ENCODE measurements at places on chromosomes 4 and X.

GRCh38 chrX:11540532-11541377 lies 125.0 kb downstream of the ARHGAP6 start:
- no peak for DNase-seq

DNA sequence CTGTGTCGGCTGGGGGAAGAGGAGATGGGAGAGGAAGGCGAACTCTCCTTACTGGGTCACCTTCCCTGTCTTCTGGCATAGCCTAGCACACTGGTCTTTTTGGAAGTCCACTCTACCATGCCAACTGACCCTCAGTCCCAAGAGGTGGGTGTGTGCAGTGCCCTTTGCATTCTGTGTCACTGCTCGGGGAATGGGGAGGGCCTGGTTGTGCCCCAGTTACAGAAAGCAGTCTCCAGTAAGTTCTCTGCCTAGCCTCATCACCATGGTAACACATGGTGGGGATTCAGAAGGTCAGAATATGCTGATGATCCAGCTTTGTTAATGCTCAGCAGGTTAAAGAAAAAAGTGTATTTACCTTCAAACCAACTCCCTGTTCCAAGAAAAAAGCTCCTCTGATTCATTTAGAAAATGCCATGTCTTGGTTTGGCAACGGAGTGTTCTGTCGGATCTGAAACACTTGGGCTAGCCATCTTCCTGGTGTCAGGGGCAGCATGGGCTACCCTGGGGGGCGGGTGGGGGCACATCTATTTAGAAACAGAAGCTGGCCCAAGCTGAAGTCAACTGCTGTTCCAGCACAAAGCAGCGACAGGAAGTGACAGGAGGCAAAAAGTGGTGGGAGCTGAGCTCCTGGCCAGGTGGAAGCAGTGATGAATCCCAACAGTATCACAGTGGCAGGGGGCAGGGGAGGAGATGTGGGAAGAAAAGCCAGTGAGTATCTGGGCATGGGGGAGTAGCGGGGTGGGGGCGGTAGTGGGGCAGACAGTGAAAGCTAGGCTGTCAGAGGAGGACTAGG lies 37.0 kb downstream of the NSG1 start:
- DNase-seq: no peak

DNA sequence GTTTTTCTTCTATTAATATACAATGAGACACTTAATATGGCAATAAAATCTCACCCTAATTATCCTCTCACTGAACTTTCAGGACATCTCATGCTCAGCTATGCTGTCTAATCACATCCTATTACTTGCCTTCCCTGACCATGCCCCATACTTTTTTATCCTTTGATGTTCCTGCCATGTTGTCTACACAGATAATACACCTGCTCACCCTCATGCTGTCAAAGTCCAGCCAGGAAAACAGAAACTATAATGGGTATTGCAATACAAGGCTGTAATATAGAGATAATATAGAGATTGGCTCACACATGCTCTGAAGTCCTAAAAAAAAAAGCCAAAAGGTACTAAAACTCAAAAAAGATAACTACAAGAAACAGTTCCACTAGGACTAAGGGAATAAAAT lies 305.4 kb downstream of the PRDM5 start:
- no peak for DNase-seq

DNA sequence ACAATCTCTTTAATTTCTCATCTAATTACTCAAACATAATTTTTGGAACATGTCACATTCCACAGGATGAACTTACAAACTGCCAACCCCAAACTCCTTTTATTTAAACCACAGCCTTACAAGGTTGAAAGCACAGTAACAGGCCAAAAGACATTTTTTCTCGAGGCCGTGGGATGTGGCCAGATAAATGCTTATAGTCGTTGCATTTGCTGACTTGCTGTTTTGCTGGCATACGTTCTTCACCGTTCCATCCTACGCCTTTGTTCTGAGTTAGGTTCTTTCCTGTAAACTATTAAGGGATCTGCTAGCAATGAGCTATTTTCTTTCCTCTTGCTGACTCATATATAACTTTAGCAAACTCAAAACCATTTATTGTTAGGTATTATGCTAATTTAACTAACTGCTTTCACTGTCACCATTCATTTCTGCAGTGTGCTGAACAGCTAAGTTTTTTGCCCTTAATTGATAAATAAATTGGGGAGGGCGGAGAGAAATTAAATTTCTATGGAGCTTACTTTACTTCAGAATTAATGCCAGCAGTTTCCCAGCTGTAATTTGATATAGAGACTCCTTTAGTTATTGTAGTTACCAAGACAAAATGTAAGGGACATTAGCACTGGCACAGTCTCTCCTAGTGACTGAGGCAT lies 135.1 kb upstream of the PACRGL start:
- no peak for DNase-seq
